ENCODE measurements at places on chromosomes 1 and 21.

GRCh38 chr1:147569587-147570241 is 28.4 kb downstream of the BCL9 start:
- no peak for DNase-seq

DNA sequence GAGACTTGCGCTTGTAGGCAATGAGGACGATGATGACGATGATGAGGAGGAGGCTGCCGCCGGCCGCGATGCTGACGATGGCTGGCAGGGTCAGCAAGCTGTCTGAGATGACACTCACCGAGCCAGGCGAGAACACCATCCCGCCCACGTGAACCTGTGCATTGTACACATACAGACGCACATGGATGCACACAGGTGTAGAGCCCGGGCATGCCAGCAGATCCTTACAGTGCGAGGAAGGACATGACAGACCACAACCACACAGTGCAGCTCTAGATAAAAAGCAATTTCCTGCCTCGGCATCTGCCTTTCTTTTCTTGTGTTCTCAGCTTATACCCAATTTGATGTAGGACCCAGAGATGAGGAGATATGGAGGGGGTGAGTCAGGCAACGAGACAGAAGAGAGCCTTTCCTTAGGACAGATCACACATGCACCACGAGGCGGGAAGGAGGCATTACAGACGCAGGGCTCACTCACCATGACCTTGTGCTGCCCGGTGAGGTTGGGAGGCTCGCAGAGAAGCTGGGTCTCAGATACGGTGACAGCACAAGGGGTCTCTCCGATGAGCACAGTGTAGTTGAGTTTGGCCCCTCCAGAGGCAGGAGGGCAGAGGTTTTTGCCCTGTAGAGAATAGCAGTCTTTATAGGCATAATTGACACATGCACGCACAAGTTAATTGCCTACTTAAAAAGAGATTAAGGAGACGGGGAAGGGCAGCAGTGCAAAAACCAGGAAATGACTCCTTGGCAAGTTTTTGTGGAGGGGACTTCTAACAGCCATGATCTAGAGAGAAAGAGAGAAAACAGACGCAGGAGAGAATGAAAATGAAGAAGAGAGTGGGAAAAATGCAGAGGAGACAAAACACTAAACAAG is 133.9 kb upstream of the CD34 start:
- no peak for DNase-seq

GRCh38 chr1:147171399-147172167 is 687 bp downstream of the PRKAB2 start:
- no peak for DNase-seq

GRCh38 chr1:61190153-61190552 is 107.8 kb downstream of the NFIA start:
- no peak for DNase-seq

- DNase-seq: no peak
These were observed 1.1 kb downstream of the UBE2J2 start for GRCh38 chr1:1272341-1273208.

GRCh38 chr1:46603481-46603857 is 599 bp downstream of the MKNK1 start:
- no peak for DNase-seq

DNA sequence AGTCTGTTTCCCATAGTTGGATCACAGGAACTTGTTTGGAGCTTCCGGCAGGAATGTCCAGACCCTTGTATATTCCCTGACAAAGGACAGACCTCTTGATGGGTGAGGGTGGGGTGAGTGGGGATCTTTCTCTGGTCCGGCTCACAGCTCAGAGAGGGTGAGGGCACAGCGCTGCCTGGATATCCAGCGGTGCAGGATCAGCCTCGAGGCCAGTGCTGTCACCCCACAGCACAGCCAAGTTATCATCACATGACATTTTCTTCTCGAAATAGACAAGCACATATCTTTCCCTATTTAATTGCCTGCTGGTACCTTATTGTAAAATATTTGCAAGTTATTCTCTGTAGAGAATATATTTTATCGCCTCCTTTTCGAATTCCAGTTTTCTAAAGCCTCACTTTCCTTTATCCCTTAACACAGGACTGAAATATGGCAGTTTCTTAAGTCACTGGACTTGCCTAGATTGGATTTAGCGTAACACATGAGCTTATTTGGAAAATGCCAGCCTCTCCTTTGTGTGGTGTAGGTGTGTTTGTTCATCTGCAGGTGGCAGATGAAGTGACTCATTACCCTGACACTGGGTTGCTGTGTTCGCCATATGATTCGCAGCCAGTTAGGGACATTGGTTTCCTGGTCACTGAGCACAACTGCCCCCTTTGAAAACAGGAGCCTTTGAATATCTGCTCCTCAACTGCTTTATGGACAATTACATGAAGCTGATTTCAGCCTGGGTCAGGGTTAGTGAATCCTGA is 21.4 kb downstream of the CLIC6 start:
- no peak for DNase-seq

DNA sequence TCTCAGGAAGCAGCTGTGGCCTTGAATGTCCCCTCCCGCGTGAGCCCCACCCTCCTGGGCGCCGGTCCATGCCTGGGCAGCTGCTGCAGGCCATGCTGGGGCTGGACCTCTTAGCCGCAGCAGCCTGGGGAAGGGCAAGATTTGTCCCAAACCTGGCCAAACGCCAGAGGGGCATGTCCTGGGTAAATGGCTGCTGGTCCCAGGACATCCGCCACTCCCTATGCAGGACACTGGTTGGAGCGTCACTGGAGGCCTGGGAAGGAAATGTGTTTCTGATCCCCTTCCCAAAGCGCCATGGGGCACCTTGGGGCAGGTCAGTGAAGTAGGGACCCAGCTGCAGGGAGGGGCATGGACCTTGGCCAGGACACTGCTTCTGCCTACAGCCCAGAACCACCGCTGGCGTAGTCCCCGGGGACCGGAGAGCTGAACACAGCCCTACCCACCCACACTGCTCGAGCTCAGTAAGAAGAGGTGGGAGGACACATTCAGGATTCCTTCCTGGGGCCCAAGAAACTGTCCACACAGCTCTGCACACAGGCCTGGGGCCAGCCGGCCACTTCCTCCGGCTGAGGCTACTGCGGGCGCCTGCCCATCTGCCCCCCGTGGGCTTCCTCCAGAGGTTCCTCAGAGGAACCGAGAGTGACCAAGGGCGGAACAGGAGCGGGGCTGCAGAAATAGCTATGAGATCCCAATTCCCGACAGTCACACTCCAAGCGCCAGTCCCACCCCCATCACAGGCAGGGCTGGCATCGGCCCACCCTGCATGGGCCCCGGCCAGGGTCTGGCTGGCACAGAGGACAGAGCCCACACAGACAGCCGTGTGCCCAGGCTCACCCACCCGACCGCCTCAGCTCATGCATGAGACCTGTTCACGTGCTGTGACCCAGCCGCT is 10.8 kb upstream of the PLEKHG5 start:
- DNase-seq: no peak

All from GDM1 (cell line).